ENCODE measurements at places on chromosomes 5 and 9.

GRCh38 chr5:31934156-31934555 is 240.0 kb downstream of the GOLPH3 start:
- no peak for DNase-seq

- DNase-seq: no peak
Observed at GRCh38 chr9:121674017-121674416, 22.6 kb downstream of the DAB2IP start.

- DNase-seq: no peak
Observed at GRCh38 chr5:159269723-159270122, 6.6 kb downstream of the UBLCP1 start.

DNA sequence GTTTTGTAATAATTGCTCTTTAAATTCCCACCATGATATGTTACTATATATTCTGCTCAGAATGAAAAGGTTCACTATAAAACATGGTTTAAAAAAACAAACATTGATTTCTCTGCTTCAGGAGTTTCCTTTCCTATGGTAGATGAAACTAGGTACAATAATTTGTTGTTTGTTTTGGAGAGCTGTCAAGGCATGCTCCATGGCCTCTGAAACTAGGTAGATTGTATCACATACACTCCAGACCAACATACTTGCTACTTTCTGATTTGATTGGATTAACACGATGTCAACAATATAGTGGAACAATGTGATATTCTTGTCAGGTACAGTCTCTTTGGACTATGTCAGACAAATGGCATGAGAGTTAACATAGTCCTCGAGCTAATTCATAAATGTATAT is 452.7 kb upstream of the CDH9 start:
- no peak for DNase-seq

DNA sequence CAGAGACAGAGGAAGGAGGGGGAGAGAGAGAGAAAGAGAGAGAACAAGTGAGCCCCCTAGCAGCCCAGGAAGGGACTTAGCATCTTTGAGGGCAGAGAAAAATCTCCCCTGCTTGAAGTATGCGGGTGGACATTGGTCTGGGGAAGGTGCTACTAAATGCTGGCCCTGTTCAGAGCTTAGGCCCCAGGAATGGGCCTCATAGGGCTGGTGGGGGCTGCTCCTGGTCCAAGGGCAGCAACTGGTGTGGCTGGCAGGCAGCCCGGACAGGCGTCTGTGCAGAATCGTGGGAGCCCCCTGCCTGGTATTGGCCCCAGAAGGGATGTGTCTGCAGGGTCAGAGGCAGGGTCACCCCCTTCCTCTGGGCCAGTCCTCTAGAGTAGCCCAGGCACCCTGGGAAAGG is 47.8 kb upstream of the SUSD3 start:
- DNase-seq: no peak

GRCh38 chr9:129995409-129996160 is 47.4 kb downstream of the FNBP1 start:
- DNase-seq: no peak

DNA sequence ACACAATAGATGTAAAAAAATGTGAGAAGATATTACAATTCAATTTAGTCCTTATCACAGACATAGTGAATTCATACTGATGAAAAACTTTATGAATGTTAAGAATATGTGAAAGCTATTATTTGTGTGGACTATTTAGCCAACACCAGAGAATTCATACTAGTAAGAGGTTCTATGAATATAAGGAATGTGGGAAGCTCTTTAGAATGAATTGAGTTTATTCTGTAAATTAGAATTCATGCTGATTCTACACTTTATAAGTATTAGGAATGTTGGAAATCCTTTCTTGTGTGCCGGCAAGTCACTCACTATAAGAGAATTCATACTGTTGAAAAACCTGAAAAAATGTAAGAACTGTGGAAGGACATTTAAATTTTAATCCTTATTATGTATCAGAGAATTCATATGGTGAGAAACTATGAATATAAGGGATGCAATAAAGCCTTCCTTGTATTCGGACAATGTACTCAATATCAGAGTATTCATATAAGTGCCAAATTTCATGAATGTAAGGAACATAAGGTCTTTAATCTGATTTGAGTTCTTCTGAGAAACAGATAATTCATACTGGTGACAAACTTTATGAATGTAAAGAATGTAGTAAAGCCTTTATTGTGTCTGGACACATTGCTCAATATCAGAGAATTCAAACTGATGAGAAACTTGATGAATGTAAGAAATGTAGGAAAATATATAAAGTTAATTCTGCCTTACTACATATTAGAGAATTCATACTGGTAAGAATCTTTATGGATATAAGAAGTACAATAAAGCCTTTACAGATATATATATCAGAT is 21.6 kb upstream of the PCDHA1 start:
- no peak for DNase-seq

- no peak for DNase-seq
Observed at GRCh38 chr5:83357621-83358231, 113.8 kb upstream of the VCAN start.

GRCh38 chr5:176837707-176838115 is 27.4 kb downstream of the UNC5A start:
- DNase-seq: peak; percentile 23

DNA sequence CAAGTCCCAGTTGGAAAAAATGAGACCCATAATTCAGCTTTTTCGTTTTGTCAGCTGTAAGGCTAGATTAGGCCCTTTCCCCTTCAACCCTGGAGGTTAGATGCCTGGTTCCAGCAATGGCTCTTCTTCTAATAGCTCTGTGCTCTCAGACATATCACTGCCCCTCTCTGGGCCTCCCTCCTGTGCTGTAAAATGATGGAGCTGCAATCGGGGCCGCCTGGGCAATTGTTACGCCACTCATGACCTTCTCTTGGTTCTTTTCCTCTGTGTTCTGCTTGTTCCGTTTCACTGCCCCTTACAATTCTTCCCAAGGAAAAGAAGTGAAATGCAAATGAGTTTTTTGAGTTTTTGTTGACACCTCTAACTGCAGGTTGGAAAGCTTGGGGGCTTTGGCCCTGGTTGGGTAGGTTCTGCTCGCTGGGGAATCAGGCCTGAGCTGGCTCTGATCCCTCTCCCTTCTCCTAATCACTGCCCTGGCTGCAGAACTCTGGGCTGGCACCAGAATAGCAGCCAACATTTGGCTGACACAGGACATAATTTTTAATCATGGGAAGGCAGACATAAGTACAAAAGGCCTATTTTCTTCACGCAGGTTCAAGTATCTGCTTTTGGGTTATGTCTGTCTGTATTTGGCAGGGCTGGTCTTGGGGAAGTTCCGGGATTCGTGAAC is 110.9 kb downstream of the FOXD1 start:
- no peak for DNase-seq

GRCh38 chr5:31161781-31162181 is 31.7 kb upstream of the CDH6 start:
- DNase-seq: no peak
